ENCODE measurements at places on chromosomes 1 and 21. TPM values are rescaled to one million over a fixed set of nuclear protein-coding genes. Genes with fewer than 3 reads are reported as not detected.

- H3K27ac ChIP-seq = no peak overlapping the region
- no peak for DNase-seq
- no peaks in the 10 kb centered on the region for H3K4me1 ChIP-seq
- no peaks in the 10 kb centered on the region for H3K27me3 ChIP-seq
- H3K4me3 ChIP-seq = no peak overlapping the region
Measured at GRCh38 chr1:228276901-228277490, 69.2 kb downstream of the OBSCN start.

DNA sequence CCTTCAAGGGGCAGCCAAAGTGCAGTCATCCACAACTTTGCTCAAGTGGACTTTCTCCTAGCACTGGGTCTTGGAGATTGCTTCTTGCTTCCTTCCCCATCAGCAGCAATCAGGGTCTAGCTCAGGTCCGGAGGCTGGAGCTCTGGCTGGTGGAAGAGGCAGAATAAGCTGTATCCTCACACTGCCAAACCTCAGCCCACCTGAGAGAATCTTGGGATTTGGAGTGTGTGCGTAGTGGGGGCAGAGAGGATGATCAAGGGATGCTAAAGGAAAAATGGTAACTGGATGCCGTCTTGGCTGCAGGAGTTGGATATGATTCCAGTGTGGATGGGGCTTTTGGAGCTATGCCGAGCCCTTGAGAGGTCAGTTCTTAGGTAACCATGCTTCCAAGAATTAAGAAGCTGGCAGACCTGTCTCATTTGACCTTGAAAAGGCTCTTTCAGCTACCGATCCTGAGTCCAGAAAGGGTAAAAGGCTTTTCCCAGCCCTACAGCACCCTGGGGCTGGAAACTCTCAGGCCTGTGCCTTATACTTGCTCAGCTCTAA is 4.5 kb upstream of the NFASC start:
- H3K27me3 ChIP-seq = peaks cover 100% of the 10 kb centered on the region
- no peak for DNase-seq
- no peak overlapping the region for H3K27ac ChIP-seq
- no peaks in the 10 kb centered on the region for H3K36me3 ChIP-seq

DNA sequence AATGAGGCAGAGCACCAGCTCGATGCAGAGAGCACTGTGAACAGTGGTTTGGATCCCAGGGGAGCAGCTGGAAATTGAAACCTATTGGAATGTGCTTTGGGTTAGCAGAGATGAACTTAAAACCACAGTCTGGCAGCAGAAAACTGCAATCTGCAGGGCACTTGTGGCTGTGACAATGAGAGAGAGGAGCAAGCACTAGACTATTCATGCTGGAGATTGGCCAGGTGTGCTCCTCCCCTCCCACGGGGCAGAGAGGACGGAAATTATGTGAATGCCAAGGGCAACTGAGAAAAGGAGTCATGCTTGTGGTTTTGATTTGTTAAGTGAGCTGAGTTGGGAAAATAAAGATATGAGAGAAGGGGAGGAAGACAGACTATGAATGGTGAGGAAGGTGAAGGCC is 38.1 kb downstream of the HSD3B2 start:
- no peak for DNase-seq
- H3K4me3 ChIP-seq = no peak overlapping the region
- no peaks in the 10 kb centered on the region for H3K36me3 ChIP-seq
- H3K4me1 ChIP-seq = peaks cover 9% of the 10 kb centered on the region
- H3K27me3 ChIP-seq = peaks cover 1% of the 10 kb centered on the region

GRCh38 chr1:18907021-18907916 is 4.9 kb upstream of the ALDH4A1 start:
- DNase-seq = peak; percentile 55
- H3K27me3 ChIP-seq = no peaks in the 10 kb centered on the region
- H3K27ac ChIP-seq = no peak overlapping the region
- H3K36me3 ChIP-seq = peaks cover 26% of the 10 kb centered on the region
- H3K4me3 ChIP-seq = no peak overlapping the region
- peaks cover 8% of the 10 kb centered on the region for H3K4me1 ChIP-seq

GRCh38 chr1:15339570-15339969 is 70.1 kb upstream of the EFHD2 start:
- no peak overlapping the region for H3K27ac ChIP-seq
- DNase-seq = peak; percentile 23
- peaks cover 24% of the 10 kb centered on the region for H3K27me3 ChIP-seq
- H3K4me1 ChIP-seq = peaks cover 21% of the 10 kb centered on the region

GRCh38 chr1:70718086-70718630 is 307.1 kb downstream of the CTH start:
- no peak overlapping the region for H3K27ac ChIP-seq
- no peaks in the 10 kb centered on the region for H3K36me3 ChIP-seq
- no peak overlapping the region for H3K4me3 ChIP-seq
- no peaks in the 10 kb centered on the region for H3K27me3 ChIP-seq
- H3K4me1 ChIP-seq = no peaks in the 10 kb centered on the region
- no peak for DNase-seq

DNA sequence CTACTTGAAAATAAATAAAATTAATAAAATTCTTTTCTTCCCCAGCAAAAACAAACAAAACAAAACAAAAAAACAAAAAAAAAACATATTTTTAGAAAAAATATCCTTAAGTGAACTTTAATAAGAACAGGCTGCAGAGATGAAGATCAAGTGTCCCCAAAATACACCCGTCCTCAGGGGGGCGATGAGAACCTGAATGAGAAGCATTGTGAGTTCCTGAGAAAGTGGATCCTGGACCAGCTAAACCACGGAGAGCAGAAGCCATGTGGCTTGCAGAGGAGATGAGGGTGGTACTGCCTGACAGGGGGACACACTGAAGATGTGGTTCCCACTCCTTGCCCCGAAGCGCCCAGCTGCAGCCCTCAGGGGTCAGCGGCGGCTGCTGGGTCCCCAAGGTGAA is 89.3 kb downstream of the ITPKB start:
- no peaks in the 10 kb centered on the region for H3K27me3 ChIP-seq
- no peaks in the 10 kb centered on the region for H3K36me3 ChIP-seq
- DNase-seq = no peak
- H3K4me1 ChIP-seq = peaks cover 12% of the 10 kb centered on the region

DNA sequence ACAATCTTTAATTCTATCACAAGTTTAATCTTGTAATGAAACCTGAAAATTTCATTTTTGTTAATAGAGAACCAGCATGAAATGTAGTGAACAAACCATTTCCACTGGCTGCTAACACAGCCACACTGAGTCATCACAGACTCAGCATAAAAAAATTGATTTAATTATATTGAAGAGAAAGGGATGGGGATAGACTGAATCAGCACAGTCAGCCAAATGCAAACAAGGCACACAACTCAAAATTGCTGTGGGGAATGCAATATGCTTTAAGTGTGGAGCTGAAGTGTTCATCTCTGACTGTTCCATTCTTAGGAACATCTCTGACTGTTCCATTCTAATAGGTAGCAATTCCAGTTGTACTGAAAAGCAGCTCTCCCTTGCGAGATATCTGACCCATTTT is 299.8 kb downstream of the MRPL39 start:
- no peaks in the 10 kb centered on the region for H3K4me1 ChIP-seq
- DNase-seq = no peak
- no peak overlapping the region for H3K4me3 ChIP-seq
- H3K36me3 ChIP-seq = no peaks in the 10 kb centered on the region

- DNase-seq = peak; percentile 12
- peaks cover 4% of the 10 kb centered on the region for H3K27me3 ChIP-seq
- H3K36me3 ChIP-seq = no peaks in the 10 kb centered on the region
- no peak within 1 kb of the TSS for H3K27ac ChIP-seq
Measured at GRCh38 chr1:165444897-165445370, at the start of gene RXRG. Gene RXRG, minus strand, starts transcription at chr1:165445126. Its CDS starts 233 bp downstream, at chr1:165444893.

DNA sequence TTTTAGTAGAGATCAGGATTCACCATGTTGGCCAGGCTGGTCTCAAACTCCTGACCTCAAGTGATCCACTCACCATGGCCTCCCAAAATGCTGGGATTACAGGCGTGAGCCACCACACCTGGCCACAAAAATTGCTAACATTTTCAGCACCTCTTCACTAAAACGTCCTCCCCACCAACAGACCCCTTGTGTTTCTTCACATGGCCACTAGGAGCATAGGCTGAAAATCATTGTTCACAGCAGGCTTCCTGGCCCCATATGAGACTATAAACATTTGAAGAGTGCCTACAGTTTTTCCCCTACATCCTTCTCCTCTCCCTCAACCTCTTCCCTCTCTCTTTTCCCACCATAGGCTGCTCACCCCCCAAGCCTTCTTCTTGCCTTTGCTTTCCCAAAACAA is 28.0 kb upstream of the SFPQ start:
- H3K4me3 ChIP-seq = no peak overlapping the region
- DNase-seq = peak; percentile 20
- H3K4me1 ChIP-seq = no peaks in the 10 kb centered on the region
- H3K27me3 ChIP-seq = no peaks in the 10 kb centered on the region

The ZNF683 gene
- not detected for total RNA-seq

The EPS8L3 gene
- 68.6 TPM for total RNA-seq

The ATP1A4 gene
- not detected for total RNA-seq

The MYBPH gene
- not detected for total RNA-seq

The TENT5C gene
- total RNA-seq = 0.28 TPM

The LRRC71 gene
- not detected for total RNA-seq

All from Calu3 (cell line).